ENCODE measurements at places on chromosomes 1 and 21.

DNA sequence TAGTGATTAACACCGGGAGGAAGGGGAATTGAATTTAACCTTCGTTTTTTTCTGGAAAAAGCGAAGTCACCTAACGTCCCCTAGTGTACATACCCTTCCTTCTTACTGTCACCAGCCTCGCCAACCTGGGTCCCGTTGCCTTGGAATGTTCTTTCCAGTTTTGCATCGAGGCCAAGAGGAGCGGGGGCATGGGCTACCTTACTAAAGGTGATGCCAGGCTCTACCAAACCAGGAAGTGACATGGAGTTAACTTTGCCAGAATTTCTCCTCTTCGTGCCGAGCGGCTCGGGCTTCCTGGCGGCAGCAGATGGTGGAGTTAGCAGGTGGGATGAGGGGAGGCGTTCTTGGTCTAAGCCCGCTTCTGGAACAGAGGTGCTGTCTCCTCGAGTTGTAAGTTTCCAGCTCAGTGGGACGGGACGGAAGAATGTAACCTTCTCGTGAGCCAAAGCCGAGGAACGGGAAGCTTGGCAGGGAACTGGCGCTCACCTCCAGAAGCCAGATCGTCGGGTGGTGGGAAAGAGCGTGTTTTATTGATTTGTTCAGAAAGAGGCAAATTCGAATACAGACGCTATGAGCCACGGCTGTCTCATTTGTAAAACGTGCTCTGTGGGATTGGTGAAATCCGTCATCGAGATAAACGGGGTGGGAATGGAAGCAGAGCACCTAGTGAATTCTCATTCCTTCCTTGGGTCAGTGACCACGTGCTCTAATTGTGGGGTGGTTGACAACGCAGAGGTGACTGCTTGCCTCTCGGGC is 486 bp downstream of the NIPAL3 start:
- DNase-seq: no peak

DNA sequence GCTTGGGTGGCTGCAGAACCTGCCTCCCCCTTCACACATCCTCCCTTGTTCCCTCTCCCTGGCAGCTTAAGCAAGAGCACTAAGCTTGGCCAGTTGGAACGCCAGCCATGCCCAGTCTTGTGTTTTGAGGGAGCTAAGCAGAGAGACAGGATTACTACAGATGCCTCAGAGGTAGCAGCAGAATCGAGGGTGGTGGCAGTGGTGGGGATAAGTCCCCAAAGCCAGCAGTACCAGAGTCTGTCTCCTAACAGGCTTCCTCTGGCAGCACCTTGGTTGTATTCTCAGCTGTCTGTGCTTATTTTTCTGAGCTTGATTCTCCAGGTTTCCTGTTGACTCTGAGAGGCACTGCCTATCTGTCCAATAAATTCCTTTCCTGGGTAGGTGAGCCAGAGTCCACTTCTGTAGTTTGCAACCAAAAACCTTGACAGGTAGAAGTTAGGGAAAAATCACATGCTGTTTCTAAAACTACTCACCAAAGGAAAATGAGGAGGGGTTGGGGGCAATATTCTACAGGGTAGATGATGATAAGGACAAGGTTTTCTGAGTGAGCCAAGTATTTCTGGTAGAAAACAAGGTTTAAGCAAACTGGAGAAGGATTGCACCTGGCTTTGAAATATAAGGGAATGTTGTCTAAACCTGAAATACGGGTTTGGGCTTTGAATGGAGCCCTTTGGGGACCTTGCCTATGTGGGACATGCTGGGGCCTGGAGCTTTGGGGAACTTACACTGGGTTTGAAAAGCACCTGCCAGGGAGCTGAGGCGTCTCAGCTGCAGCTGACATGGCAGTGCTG is 100.8 kb downstream of the PBX1 start:
- DNase-seq: no peak

DNA sequence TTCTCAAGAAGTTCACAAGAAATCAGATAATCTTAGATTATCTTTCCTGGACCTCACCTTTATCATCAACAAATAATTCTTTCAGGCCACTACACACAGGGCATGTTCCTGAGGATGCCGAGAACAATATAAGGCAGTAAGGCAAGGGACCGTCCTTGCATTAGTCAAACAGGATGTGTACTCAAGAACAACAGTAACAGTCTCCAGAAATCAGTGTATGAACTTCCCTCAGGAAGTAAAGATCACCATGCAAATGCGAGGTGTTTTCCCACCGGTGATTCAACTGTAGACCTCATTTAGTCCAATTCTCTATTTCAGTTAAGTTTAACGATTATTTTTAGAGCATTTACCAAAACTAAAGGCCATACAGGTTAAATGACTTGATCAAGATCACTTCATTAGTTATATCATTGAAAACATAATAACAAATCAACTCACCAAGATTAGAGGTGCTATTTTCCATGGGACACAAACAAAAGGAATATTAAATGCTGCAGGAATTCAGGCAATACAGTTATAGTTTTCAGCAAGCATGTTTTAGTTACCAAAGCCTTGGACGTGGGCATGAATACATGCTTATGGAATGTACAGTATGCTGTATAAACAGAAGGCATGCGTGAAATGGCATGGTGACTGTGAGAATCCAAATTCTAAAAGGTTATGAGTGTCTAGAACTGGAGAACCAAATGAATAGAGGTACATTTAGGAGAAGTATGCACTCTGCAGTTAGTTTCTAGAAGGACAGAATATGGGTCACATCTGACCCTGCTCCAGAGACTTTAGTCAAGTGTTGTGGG is 145.2 kb downstream of the TNR start:
- DNase-seq: no peak

DNA sequence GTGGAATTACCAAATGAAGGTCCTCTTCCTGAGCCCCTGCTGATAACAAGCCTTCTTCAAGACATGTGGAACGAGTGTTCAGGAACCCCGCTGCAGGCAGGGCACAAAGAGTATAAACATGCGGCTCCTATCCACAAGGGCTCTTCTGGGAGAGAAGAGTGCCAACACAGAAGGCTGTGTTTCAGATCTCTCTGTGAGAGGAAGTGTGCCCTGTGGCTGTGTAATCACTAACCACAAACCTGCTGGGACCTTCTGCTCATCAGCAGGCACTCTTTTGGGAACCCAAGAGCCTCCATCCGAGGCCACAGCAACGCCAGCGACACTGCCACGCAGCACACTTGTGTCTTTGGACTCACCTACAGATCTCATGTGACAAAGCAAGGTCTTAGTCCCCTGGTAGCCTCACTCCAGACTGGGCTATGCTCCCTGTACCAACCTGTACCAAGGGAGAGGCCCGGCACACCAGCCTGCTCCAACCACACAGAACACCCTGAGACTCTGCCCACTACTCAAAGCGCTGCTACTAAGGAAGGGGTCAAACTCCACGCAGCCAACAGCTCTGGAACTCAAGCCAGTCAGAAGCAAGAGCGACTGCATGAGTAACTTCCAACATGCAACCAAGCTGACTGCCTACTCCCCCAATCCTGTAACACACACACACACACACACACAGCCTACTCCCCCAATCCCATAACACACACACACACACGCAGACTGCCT is 7.8 kb downstream of the PTTG1IP start:
- no peak for DNase-seq

- DNase-seq: peak; percentile 60
These were observed 20.8 kb downstream of the PHLDA3 start for GRCh38 chr1:201447903-201448871.
